ENCODE measurements at places on chromosomes 1 and 21.
A peak's percentile ranks its signal among the peaks of the same experiment; 100 is the strongest.

DNA sequence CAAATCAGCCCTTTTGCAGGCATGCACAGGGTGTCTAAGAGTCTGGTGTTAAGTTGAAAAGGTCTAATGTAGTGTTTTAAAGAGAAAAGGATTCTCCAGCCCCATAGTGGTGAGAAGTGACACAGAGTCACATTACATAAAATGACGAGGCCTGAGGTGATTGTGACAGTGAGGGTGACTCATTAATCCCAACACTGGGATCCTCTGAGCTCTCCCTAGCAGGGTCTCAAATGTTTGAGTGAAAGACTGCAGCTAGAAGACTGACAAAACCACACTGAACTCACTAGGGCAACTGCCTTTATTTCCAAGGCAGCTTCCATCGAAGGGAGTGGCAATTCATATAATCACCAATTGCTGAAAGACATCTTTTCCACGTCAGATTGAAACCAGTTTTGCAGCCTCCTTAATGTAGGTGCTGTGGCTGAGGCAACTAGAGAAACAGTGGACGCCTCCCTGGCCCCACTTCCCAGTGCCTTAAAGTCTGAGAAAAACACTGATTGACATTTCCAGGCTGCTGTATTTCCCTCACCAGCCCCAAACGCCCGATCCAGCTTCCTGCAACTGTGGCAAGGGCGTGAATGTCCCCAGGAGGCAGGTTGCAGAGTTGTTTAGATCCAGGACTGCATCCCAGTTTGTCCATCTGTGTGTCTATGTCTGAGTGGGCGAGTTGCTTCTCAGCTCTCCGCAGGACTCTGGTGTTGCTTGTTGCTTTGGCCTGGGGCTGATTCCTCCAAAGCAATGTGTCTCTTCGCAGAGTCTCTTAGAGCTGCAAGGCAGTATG is 81.4 kb downstream of the RUNX1 start:
- DNase-seq = no peak

- DNase-seq = peak; percentile 31
Observed at GRCh38 chr1:108747171-108747850, 837 bp downstream of the STXBP3 start.

DNA sequence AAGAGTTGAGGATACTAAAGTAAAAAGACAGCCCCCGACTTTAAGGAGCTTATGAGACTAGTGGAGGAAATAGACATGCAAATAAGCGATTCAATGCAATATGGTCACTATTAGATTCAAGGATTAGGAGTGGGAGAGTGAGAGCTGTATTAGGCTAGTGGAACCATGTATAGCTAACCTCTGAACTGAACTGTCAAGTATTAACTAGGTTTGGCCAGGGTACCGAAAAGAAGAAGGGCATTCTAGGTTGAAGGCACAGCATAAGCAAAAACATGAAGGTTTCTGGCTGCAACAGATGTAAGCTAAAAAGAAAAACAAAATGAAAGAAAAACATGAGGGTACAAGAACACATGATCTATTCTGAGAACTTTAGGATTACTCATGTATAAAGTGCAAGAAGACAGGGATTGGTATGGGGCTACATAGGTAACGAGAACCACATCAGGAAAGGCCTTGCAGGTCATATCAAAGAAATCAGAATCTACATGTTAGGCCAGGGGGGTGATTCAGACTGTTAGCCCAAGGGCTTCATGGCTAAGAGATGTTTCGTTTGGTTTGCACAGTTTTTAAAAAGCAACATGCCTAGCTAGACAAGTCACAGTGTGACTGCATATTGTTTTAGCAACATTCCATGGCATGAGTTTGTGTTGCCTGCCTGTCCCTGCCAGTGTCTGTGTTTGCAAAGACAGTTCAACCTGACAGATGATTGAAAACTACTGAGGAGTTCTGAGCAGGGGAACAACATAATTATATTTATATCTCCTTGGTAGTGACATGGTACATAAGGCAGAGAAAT is 54.4 kb upstream of the HAO2 start:
- DNase-seq = no peak

- no peak for DNase-seq
Observed at GRCh38 chr1:246297279-246298265, 209.5 kb downstream of the SMYD3 start.

DNA sequence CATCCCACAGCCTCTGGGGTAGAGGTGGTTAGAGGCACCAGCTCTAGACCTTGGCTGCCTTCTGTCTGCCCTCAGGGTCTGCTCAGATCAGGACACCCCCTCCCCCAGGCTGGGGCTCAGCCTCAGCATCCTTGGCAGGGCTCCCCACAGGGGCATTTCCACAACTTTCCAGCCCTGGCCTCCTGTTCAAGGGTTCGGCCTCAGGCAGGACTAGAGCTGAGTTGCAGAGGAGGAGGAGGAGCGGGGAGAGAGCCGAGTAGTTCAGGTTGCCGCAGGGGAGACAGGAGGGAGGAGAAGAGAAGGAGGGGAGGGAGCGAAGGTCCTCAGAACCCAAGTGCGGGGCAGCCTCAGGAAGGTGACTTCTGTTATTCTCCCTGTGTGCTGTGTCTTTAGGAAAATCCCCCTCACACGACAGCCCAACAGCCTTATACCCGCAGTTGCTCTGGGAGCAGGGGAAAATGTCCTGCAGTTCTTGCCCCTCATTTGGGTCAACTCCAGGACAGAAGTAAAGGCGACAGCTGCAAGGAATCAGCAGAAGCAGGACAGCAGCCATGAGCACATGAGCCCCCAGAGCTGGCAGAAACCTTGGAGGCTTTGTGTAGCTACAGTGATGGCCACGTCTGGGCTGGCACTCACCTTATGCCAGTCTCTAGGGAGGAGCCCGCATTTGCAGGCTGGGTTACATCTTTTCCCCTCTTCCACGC is 46.5 kb upstream of the TENT5B start:
- DNase-seq = no peak

GRCh38 chr1:236391008-236391407 is 3.1 kb upstream of the EDARADD start:
- no peak for DNase-seq

- DNase-seq = no peak
Observed at GRCh38 chr1:223852337-223852736, 6.6 kb upstream of the TP53BP2 start.

DNA sequence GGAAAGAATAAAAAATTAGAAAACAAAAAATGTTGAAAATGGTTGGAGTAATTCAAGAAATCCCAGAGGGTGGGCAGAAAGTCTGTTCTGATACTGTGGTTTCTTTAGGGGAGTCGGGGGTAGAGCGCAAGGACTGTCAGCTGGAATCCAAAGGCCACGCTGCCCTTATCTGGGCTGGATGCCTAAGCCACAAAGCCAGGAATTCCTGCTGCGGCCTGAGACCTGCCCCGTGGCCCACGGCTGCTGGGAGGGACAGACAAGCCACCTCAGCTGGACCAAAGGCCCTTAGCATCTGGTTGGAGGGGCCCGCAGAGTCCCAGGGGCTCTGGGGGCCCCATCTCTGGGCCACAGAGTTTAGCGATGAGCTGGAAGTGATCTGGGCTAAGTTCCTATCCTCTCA is 60.2 kb downstream of the DMRTB1 start:
- no peak for DNase-seq

- no peak for DNase-seq
Observed at GRCh38 chr21:17414766-17415165, 98.1 kb upstream of the CXADR start.

DNA sequence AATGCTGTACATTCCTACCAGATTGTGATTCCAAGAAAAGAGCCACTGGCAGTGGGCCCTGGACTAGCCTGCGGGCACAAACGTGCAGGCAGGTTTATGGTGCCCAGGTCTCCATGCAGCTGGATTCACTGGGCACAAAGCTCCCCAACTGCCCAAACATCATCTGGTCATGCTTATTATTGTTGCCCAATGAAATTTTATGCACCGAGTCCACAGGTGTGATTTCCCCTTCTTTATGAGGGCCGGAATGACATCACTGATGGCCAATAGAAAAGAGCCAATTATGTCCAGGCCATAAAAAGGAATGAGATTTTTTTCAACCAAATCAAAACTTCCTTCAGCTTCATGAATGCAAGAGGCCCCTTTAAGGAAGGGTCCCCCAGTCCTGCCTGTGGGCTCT is 66.2 kb downstream of the ERI3 start:
- no peak for DNase-seq

DNA sequence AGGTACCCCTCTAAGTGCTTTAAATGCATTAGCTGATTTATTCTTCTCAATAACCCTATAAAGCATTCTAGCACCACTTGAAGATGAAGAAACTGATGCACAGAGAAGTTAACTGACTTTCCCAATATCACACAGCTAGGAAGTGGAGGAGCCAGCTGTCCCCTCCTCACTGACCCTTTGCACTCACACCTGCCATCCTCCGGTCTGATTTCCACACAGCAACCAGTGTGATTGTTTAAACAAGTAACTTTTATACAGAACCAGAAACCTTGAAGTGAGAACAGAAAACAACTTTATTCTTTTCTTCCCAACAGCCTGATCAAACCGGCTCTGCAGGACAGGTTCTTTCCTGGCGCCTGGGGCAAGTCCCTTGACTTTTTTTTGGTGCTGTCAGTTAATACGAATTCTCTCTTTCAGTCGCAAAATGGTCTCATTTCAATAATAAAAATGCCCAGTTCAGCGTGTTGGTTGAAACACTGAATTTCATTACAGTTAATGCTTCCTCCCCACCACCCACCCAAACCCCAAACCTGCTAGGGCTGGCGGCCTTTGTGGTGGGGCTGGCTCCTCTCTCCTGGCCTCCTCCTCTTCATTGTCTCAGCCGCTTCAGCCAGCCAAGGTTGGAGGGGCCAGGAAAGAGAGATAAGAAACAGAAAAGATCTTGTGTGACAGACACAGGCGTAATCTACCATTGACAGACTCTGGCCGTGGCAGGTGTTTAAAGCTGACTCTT is 26.4 kb upstream of the EEIG2 start:
- no peak for DNase-seq

DNA sequence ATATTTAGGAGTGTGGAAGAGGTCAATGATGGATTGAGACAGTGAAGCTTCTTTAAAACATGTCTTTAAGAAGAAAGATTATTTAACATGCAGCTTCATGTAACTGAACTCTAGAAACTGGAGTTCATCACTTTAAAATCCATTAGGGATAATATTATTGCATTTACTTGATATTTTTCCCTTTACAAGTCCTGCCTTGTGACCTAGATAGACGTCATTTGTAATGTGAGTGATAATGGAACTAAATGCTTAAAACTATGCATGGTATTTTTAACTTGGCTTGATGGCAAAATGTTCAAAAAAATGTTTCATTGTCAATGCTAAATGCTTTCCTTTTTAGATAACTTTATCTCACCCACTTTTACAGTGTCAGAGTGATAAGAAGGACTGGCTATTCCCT is 723.7 kb downstream of the RWDD3 start:
- no peak for DNase-seq

- DNase-seq = no peak
Observed at GRCh38 chr1:162987866-162988265, 81.3 kb upstream of the RGS4 start.

DNA sequence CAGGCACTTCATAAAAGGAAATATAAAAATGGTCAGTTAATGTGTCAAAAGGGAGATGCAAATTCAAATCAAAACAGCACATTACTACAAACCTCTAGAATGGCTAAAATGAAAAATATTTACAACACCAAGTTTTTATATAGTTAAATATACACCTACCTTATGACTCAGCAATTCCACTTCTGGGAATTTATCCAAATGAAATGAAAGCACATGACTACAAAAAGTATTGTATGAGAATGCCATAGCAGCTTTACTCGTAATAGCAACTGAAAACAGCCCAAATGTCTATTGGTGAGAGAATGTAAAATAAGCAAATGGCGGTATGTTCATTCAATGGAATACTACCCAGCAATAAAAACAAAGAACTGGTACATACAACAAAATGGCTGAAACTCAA is 175.8 kb upstream of the SPAG17 start:
- peak; percentile 56 for DNase-seq
